ENCODE measurements at places on chromosomes 12 and 14. TPM values are rescaled to one million over a fixed set of nuclear protein-coding genes. Genes with fewer than 3 reads are reported as not detected.

- no peak for DNase-seq
Measured at GRCh38 chr12:1592444-1593173, 1.8 kb downstream of the FBXL14 start.

- peak; percentile 62 for DNase-seq
Measured at GRCh38 chr14:93309427-93309966, 23.3 kb downstream of the BTBD7 start.

DNA sequence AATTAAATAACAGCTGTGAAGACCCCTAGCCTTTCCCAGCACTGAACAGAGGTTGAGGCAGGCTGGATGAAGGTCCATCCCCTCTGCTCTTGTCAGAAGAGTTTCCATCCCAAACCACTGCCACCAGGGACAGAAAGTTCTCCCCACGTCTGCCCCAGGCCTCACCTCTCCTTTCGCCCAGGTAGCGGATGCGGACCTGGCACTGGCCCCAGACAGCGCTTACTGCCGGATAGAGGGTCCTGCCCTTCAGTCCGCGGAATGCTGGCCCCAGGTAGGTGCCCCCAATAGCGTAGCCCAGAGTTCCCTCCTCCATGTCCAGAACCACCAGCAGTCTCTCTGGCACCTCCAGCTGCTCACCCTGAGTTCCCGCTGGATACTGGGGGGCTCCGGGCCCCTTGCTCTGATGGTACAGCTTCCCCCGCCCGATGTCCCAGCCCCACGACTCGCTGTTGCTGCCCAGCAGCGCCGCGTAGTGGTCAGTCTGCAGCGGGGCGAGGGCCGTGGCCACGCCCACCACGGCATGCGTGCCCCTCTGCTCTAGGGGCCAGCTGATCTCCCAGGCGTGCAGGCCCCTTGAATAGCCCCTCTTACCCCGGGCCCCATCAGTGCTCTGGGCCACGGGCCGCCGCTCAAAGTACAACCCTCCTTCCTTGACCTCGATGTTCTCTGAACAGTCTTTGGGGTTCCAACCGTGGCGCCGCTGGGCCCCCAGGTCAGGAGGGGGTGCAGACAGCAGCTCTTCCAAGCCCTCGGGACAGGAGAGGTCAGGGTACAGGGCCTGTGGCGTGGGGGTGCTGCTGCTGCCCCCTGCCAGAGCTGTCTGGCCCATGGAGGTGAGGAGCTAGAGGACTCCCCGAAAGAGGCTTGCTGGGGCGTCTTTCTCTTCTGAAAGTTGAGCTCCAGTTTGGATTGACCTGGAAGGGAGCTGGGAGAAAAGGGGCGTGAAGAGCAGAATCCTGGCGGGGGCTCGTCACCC, 742 bp downstream of the SPSB2 start:
- peak; percentile 87 for DNase-seq

- DNase-seq, result no peak
Measured at GRCh38 chr12:78571953-78572352, 292.6 kb upstream of the SYT1 start.

DNA sequence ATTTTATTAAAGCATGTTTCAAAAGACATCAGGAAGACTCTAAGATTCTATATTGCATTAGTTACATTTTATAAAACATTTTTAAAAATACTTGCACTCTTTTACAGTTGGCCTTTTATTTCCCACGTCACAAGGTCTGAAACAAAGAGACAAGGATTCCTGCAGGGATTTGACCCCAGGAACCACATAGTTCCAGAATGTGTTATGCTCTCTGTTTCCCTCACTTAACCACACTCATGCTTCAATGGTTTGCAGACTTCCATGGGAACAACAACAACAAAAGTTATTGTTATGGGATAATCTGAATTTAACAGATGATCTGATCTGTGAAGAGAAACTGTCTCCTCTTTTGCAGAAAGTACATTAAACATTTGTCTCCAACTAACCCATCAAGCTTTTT, 104.3 kb upstream of the PPFIA2 start:
- DNase-seq, result no peak

DNA sequence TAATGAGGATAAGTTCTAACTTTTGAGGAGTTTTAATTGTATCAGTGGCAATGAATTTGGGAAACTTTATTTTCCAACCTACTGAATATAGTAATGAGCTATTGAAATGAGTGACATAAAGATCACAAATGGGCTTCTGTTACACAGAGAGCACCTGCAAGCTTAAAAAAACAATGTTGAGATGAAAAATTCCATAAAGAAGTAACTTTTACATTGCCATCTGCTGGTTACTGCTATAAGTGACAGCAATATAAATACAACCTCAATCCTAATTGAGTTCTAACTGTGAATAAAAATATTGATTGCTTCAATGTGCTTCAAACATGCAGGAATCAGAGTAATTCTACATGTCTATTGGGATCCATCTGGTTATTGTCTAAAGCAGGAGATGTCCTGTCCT, 14.2 kb downstream of the WIF1 start:
- DNase-seq, result no peak

The JAG2 gene
- 11.0 TPM for polyA plus RNA-seq

The MAP1LC3B2 gene
- polyA plus RNA-seq, result 2.3 TPM

The SLC6A12 gene
- 0.27 TPM for polyA plus RNA-seq

The BICDL1 gene
- 14.9 TPM for polyA plus RNA-seq
